DMS 273 treated with DMSO at 0.1 percent for 48 hours (cell line): ENCODE measurements at places on chromosomes 11 and 22.

- DNase-seq: no peak
Observed at GRCh38 chr11:65794570-65795510, 8.0 kb downstream of the OVOL1 start.

- no peak for DNase-seq
Observed at GRCh38 chr11:120054753-120055045, 83.2 kb downstream of the TRIM29 start.

DNA sequence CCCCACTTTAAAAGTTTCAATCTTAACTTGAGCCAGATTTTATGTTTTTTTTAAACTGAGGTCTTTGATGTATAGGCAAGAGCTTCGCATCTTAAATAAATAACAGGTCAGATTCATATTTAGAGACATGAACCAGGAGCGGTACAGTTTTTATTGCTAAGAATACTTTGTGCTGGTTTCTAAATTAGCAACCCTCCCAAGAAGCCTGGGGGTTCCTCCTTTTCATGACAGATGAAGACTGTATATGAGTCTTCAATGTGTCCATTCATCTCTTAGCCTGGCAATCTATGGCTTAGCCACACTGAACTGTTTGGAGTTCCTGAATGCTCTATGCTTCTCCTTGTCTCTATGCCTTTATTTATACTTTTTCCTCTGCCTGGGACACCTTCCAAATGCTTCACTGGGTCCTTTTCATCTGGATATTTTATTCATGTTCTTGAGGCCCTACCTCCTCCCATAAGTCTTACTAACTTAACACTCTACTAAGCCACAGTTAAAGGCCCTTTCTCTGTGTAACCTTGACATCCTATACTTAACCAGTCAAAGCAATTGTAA is 338.6 kb downstream of the INSC start:
- no peak for DNase-seq

GRCh38 chr11:78112582-78113275 is 26.7 kb downstream of the ALG8 start:
- no peak for DNase-seq

GRCh38 chr11:105334025-105334714 is 194.6 kb upstream of the CARD18 start:
- no peak for DNase-seq
